IPS-NIHi11 (cell line): ENCODE measurements at places on chromosomes 6 and 20.

DNA sequence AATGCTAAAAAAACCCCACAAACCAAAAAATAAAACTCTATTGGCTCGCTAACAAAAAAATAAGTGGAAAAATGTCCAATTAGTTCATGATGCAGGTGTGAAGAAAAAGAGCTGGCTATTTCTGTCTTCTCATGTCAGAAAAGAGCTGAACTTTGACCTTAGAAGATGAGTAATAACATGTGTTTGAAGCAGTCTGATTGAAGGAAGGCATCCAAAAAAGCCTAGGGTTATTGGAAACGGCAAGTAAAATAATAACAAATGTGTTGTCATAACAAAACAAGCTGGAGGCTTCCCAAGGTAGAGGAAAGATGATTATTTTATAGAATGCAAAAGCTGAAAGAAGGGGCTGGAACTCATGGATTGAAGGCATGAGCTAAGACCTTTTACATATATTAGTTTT lies 94.4 kb upstream of the FAM184A start:
- DNase-seq: no peak

- peak; percentile 34 for DNase-seq
These were observed 1.8 kb upstream of the JARID2 start for GRCh38 chr6:15243910-15244619.

- DNase-seq: peak; percentile 59
These were observed at the start of gene CCN5 for GRCh38 chr20:44714701-44715498. TSS of gene CCN5 (plus strand) at chr20:44715369. CDS start at chr20:44715391, 22 bp downstream.

- DNase-seq: no peak
These were observed 27.9 kb downstream of the GHRH start for GRCh38 chr20:37233548-37234253.

DNA sequence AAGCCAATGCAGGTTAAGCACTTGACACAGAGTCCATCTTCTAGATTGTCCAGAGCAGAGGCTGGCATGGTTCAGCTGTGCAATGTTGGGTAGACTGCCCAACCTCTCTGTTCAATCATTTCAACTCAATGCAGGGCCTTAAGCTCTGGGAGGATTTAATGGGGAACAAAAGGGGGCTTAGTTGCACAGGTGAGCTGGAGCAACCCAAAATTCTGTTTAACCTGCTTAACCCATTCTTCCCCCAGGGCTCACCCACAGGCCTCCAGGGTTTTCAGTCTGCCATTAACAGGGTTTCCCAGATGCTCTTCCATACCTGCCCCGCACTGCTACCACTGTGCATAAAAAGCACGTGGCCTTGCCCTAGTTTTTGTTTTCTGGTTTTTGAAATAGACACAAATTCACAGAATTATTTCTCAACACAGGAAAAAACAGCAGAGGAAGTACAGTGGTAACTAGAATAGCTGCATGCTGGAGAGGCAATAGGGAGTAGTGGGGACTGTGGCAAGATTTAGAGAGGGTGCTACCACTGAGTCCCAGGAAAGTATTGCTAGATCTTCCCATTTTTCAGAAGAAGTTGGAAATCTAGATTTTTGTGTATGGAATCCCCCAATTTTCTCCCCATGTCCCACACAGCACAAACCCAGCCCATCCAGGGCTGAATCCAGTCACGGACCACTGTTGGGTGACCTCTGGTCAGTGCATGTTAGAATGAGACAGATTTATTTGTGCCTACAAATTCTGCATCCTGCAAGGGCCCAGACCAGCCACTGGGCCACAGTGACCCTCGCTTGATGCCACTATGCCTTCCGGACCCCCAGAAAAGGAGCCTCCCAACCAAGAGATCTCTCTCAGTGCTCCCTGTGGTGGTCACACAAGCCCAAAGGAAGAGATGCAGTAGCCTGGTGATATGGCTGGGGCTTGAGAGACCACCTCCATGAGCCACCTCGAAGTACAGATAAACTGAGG lies 4.6 kb downstream of the PTGIS start:
- DNase-seq: no peak

DNA sequence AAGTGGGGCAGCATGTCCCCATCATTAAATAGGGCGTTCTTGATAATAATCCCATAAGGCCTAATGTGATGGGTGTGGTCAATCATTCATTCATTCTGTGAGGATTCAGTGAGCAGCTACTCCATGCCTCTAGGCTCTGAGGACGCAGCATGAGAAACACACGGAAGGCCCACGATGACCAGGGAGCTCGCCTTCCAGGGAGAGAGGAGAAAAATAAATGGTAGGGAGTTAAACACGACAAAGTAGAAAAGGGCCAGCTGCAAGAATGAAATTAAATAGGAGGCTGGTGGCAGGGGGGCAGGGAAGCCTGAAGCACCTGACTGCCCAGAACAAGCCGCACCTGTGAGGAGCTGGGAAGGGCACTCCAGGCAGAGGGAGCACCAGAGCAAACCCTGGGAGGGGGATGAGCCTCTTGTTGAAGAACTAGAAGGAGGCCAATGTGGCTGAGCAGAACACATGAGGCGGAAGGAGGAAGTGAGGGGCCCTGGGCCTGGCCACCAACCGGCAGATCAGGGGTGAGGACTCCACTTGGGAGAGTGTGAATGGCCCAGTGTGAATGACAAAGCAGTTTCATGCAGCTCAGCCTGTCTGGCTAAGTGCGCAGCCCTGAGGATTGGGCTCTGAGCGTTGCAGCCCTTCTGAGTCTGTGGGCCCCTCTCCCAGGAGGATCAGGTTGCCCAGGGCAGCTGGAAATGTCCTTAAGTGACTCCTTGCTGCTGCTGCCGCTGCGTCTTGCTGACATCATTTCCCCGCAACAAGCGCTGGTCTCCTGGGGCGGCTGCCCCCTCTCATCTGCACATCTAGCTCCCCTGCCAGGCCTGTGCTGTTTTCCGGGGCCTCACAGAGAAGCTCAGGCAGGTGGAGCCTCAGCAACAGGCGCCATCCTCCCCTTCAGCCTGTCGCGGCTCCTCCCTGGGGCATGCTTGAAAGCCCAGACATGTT lies 99.9 kb downstream of the CDH26 start:
- peak; percentile 36 for DNase-seq

- peak; percentile 74 for DNase-seq
These were observed at the start of gene FOXF2 for GRCh38 chr6:1389369-1390132. TSS of gene FOXF2 (plus strand) at chr6:1389576. CDS start at chr6:1389948, 372 bp downstream.

GRCh38 chr20:19531446-19531845 lies 226.6 kb upstream of the RIN2 start:
- no peak for DNase-seq

DNA sequence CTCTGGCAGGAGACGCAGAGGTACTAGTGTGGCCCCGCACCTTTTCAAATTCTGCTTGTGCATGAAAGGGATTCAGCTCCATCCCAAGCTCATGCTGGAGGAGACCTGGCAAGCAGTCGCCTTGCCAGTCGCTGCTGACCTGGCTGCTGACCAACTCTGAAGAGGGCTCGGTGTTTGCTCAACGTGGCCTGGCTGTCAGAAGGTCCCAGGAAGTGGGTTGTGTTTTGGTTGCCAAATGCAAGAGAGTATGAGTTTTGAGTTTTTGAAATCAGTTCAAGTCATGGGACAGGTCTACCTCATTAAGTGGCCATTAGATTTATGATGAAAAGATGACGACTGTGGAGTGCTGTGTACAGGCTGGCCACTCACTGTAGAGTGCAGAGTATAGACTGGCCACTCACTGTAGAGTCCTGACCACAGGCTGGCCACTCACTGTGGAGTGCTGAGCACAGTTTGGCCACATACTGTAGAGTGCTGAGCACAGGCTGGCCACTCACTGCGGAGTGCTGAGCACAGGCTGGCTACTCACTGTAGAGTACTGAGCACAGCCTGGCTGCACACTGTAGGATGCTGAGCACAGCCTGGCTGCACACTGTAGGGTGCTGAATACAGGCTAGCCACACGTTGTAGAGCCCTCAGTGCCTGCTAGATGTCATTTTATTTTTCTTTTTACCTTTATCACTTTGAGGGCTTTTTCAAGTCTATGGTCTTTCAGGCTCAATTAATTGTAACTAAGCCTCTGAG lies 193.9 kb downstream of the ZNF217 start:
- no peak for DNase-seq

- no peak for DNase-seq
These were observed 11.9 kb downstream of the ERMARD start for GRCh38 chr6:169763308-169763707.

GRCh38 chr20:17394411-17394810 lies 136.8 kb downstream of the BFSP1 start:
- no peak for DNase-seq

DNA sequence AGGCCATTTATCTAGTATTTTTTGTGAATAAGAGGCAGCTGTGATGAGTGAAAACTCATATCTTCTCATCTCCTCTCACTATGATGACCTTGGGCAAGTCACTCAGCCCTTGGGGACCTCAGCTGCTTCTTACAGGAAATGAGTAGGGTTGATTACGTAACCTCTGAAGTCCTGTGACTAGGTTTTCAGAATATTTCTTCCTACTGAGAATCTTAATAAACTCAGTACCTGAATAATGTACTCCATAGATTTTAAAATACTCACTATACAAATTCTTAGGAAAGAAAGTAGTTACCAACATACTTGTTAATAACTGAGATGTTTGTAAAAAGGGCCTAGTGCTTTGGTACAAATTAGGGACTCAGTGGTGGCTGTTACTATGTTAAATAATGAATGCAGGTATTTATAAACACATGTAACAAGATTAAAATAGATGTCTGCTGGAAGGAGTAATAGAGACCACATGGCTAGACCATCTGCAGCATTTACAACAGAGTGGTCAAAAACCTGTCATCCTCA lies 60.9 kb downstream of the RPRD1B start:
- no peak for DNase-seq

- no peak for DNase-seq
These were observed 112.8 kb downstream of the ZMYND8 start for GRCh38 chr20:47243532-47244305.

- no peak for DNase-seq
These were observed 425.5 kb downstream of the TENT5A start for GRCh38 chr6:81326881-81327561.

DNA sequence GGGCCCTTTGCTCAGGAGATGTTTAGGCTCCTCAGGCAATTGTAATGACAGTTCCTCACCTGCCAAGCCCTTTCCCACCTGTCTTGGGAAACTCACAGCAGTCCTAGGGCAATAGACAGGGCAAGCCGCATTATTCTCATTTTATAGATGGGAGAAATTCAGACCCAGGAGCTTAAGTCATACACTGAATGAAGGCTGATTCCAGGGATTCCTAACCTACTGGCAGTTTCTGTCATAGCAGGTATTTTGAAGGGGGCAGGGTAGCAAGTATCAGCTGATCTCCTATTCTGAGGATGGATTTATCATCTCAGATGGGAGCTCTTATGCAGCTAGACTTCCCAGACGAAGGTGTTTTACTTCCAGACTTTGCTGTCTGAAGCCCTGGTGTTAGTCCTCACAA lies 61.4 kb upstream of the MYL9 start:
- DNase-seq: no peak

- DNase-seq: no peak
These were observed 116.5 kb downstream of the SOBP start for GRCh38 chr6:107606407-107606806.

- DNase-seq: no peak
These were observed 49.4 kb downstream of the TRMT6 start for GRCh38 chr20:5900908-5901307.

GRCh38 chr20:62752181-62752670 lies 43.6 kb downstream of the NTSR1 start:
- DNase-seq: no peak

DNA sequence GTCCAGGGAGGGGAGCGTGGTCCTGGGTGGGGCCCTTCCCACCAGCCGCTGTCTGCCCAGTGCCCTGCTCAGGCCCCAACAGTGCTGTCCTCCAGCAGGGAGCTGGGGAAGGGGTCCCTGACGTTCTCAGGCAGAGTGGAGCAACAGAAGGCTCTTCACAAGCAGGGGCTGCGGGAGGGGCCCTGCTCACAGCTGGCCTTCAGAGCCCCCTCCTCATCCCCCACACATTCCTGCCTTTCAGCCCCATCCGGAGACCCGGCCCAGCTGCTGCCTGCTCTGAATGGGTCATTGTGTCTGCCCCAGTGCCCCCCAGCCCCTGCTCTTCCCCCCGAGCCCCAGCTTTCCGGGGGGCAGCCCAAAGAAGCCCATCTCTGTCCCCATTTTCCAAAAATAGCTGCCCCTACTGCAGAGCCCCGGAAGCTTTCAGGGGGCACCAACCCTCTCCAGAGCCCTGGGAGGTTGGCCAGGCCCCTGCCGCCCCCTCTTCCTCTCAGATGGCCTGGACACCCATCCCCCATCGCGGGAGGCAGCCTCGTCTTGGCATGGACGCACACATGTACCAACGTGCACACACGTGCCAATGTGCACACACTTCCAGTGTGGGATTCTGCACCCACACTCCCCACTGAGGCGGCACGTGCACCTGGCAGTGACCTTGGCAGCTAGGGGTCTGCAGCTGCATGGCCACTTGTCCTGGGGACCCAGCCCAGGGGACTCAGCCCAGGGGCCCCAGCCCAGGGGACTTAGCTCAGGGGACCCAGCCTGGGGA lies 3.7 kb downstream of the COL20A1 start:
- DNase-seq: no peak

- DNase-seq: no peak
These were observed 17.9 kb downstream of the CASS4 start for GRCh38 chr20:56429941-56430340.

DNA sequence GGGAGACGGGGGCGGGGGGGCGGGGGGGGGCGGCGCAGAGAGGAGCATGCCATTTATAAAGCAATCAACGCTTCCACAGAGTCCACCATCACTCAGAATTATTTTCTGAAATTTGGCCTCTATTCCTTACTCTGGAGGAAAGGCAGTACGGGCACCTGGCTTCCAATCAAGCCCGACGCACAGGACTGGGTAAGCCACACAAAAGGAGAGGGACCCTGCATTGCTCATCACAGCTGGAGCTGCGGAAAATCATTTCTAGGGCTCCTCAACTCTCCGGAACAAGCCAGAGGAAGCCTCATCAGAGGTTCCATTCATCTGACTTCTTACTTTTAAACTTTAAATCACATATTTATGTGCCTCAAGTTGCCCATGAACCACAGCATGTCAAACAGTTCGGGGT lies 55.9 kb downstream of the TTI1 start:
- DNase-seq: peak; percentile 35

GRCh38 chr6:163338671-163339405 lies 75.7 kb upstream of the QKI start:
- peak; percentile 35 for DNase-seq

DNA sequence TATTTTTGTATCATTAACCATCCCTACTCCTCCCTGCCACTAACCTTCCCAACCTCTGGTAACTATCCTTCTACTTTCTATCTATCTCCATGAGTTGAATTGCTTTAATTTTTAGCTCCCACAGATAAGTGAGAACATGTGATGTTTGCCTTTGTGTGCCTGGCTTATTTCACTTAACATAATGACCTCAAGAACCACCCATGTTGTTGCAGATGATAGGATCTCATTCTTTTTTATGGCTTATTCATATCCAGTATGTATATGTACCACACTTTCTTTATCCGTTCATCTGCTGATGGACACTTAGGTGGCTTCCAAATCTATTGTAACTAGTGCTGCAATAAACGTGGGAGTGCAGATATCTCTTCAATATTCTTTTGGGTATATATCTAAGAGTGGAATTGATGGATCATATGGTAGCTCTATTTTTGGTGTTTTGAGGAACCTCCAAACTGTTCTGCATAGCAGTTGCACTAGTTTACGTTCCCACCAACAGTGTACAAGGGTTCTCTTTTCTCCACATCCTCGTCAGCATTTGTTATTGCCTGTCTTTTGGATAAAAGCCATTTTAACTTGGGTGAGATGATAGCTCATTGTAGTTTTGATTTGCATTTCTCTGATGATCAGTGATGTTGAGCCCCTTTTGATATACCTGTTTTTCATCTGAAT lies 201.4 kb downstream of the ARHGAP18 start:
- DNase-seq: no peak

- DNase-seq: no peak
These were observed 15.9 kb downstream of the AGPAT4 start for GRCh38 chr6:161257793-161258457.
